ENCODE measurements at places on chromosomes 3 and 15.
A peak's percentile ranks its signal among the peaks of the same experiment; 100 is the strongest.

GRCh38 chr3:46351646-46352045, 2.3 kb upstream of the CCR2 start:
- no peak for DNase-seq

- peak; percentile 25 for DNase-seq
These were observed 5.6 kb upstream of the NCEH1 start for GRCh38 chr3:172716476-172716875.

GRCh38 chr3:129984125-129984524, 9.6 kb downstream of the TRH start:
- DNase-seq = no peak

DNA sequence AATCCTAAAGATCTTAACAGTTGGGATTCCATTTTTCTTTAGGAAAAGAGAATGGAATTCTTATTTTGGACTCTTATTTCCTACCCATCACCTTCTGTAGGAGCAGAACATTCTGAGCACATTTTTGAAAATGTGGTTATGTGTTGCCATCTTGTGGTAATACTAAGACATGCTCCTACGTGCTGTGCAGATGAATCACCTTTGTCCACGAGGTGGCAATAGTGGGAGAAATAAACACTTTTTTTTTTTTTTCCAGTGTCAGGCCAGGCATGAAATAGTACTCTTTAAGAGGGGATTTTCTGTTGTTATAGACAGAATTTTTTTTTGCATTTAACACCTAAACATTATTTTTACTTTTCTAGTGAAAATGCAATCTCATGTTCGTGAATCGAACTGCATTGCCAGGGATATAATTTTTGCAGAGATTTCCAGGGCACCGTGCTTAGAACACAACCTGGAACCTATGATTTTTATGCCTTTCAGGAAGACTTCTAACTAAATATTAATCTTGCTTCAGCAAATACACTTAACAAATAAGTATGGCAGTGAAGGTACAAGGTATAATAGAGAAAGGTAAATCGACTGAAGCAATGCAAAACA, 196.6 kb downstream of the GAP43 start:
- DNase-seq = peak; percentile 84

DNA sequence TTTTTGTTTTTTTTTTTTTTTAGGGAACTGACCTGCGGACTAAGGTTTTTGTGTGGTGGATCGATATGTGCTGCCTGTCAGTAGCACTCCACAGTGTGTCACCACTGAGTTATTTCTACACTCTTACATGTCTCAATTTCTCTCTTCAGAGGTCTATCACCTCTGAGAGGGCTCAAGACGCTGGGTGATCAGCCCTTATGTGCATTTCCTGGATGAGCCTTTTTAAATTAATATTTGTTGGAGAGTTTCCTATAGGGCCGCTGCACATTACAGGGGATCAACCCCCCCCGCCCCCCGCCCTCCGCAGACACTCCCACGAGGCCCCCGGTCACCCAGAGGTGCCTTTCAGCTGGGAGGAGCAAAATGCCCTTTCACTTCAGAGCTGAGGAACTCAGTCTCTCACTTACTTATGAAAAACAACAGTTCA, 34.5 kb upstream of the AP4E1 start:
- no peak for DNase-seq

GRCh38 chr3:123285931-123286307, 84.2 kb downstream of the SEC22A start:
- no peak for DNase-seq

DNA sequence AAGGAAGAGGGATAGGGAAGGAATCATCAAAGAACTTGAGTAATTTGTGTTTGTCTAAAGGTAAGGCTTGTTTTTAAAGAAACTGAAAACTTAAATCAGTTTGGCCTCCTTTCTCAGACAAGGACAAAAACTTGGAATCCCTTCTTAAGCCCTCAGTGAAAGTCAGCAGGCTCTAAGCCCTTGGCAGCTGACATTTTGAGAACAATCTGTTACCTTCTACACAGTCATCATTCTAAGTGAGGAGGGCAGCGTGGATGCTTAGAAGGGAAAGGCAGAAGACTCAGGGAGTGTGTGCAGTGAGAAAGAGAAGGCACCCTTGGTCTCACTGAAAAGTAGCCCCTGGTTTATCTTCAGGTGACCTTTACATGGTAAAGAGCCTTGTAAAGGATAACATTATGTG, 10.8 kb downstream of the HSPBAP1 start:
- no peak for DNase-seq

- DNase-seq = no peak
These were observed 57.8 kb upstream of the C15orf39 start for GRCh38 chr15:75143738-75144334.

GRCh38 chr3:150372722-150373121, 35.4 kb upstream of the TSC22D2 start:
- peak; percentile 15 for DNase-seq

DNA sequence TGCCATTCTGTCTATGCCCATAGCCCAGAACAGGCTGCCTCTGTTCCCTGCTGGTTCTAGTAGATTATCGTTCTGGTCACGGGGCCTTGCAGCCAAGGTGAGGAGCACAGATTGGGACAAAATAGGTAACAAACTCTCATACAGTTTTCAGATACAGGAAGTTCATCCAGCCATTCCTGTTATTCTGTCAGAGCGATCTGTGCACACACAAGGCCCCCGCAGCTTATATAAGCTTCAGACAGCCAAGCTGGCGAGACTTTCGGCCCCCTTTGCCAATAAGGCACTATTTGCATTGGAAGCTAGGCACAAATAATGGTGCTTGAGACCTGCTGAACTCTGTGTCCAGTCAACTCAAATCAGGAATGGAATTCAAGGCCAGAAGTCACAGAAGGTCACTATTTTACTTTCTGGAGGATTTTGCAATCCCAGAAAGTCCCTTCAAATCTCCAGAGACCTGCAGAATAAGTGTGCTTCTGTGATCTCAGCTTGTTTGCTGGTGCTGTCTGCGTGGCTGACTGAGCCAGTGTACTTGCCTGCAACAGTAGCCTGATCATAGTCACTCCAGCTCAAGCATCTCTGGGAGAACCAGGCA, 69.4 kb downstream of the BFSP2 start:
- no peak for DNase-seq

GRCh38 chr3:24519368-24520100, 24.9 kb upstream of the THRB start:
- DNase-seq = peak; percentile 14

- DNase-seq = no peak
These were observed 155.2 kb downstream of the FAM43A start for GRCh38 chr3:194840661-194841514.

Data from muscle of arm (tissue), 14 donors.